Effector memory CD8-positive, alpha-beta T cell (primary cell): ENCODE measurements at places on chromosomes 2 and 18.

- DNase-seq = no peak
Observed at GRCh38 chr2:140696449-140696848, 1434.4 kb downstream of the LRP1B start.

GRCh38 chr2:232896111-232896510, 26.0 kb downstream of the SNORC start:
- DNase-seq = no peak

GRCh38 chr2:12732651-12733050, 15.9 kb downstream of the TRIB2 start:
- DNase-seq = no peak

DNA sequence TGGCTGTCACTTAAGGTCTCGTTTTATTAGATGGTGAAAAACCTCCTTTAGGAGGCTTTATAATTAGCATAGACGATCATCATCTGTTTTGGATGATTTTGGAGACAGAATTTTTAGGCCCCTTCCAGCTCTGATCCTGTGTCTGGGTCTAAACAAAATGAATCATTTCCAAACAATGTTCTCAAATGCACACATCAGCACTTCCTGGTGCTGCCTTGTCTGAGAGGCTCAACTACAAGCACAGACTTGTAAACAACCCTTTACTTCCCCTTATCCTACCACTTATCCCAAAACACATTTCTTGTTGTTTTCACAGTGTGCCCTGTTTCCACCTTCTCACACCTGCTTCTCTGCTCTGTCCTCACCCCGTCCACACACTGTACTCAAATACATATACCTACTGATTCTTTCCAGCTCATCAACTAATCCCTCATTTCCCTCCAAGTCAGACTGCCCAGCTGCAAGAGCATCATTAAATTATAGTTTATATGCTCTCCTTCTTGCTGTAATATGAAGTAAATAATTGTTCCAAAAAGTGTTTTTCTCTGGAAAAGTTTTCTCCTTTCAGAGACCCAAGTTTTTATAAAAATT, 71.2 kb upstream of the COL3A1 start:
- DNase-seq = no peak

DNA sequence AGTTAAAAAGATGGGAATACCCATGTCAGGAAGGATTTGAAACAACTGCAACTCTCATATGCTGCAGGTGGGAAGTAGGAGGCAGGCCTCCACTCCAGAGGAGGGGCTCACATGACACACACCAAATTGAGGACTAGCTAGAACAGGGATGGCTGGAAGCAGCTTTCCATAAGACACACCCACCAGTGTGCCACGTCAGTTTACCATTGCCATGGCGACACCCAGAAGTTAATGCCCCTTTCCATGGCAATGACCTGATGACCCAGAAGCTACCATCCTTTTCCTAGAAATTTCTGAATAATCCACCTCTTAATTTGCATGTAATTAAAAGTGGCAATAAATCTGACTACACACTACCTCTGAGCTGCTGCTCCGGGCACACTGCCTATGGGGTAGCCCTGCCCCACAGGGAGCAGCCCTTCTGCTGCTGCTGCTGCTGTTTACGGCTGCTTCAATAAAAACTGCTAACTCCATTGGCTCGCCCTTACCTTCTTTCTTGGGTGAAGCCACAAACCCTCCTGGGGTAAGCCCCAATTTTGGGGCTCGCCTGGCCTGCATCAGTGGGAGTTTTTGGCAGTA, 89.4 kb downstream of the RRM2 start:
- DNase-seq = no peak

- DNase-seq = peak; percentile 15
Observed at GRCh38 chr2:37376421-37377186, 32.2 kb downstream of the QPCT start.

- DNase-seq = no peak
Observed at GRCh38 chr18:50721451-50722120, 98.2 kb downstream of the MRO start.

GRCh38 chr18:77093586-77093985, 39.0 kb downstream of the MBP start:
- no peak for DNase-seq

DNA sequence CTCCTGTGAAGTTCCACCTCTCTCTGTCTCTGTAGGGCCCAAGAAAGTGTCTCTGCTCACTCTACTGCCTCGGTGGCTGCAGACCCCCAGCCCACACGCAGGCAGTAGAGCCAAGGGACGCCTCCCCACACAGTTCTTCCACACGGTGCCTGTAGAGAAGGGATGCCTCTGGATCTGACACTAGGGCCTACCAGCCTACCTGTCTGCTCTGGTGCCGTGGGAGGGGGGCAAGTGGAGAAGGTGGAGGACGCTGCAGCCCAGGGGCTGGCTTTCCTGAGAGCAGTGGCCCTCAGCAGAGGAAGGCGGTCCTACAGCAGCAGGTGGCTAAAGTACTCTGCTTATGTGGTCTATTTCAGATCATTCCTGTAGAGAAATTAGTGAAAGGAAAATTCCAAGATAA, 9.0 kb upstream of the TMEM214 start:
- no peak for DNase-seq

- no peak for DNase-seq
Observed at GRCh38 chr18:30915336-30915988, 127.1 kb downstream of the DSC3 start.

GRCh38 chr2:144083211-144083610, 436.7 kb downstream of the ZEB2 start:
- DNase-seq = no peak
